ENCODE measurements at places on chromosomes 11 and 22. TPM values are rescaled to one million over a fixed set of nuclear protein-coding genes. Genes with fewer than 3 reads are reported as not detected.

GRCh38 chr11:61637277-61637676, 42.9 kb upstream of the DAGLA start:
- DNase-seq: no peak

GRCh38 chr11:111604392-111605009, 2.3 kb downstream of the SIK2 start:
- DNase-seq: no peak

DNA sequence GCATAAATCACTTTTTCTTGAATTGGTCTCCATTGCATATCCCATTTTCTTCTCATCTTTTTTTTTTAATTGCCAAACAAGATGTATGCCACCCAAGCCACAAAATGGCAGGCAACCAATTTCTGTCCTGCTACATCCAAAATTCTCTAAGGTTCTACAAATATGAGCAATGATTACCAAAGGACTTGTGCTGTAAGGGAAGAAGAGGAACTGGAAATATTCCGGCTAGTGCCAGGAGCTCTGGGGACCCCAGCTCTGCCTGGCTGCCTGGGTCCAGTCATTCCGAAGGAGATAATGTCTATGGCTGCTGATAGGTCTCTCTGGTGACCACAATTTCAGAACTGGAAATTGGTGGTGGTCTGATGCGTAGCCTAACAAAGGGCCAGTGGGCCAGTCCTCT, 17.1 kb upstream of the SNX32 start:
- no peak for DNase-seq

DNA sequence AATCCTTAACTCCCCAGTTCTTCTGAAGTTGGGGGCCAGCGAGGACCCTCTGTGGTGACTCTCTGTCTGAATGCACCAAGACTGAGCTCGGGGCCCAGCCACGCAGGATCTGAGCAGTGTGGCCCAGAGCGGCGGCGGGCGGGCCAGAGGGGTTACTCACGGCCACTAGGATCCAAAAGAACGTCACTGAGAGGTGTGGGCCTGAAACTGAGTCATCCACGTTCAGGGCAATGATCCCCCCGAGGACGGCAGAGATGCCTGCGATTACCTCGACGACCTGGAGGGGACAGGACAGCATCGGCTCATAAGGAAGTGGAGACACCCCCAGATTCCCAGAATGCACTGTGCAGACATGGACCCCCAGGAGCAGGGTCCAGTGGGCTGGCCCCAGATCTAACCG, 11.2 kb downstream of the MLC1 start:
- no peak for DNase-seq

- DNase-seq: no peak
Observed at GRCh38 chr22:32175683-32176644, 16.9 kb upstream of the C22orf42 start.

Gene C22orf15
- not detected for total RNA-seq

Gene BBOX1
- 0.29 TPM for total RNA-seq

GRCh38 chr11:19380375-19380774, 139.6 kb upstream of the E2F8 start:
- DNase-seq: peak; percentile 41

- DNase-seq: no peak
Observed at GRCh38 chr11:110894224-110894623, 182.0 kb upstream of the ARHGAP20 start.

DNA sequence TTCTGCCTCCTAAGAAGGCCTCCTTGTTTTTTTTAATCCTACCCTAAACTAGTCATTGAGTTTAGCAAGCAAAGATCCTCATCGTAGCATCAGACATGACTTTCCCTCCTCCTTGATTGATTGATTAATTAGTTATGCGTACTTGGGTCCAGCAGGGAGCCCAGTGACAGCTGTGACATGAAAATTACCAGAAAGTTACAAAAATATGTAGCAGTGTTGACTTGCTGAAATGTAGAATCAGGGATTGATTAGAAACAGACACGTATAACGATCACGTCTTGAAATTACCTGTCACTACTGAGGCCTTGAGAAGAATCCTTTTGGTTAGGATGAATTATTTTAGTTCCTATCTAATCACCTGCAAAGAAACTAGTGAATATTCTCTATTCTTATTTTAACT, 167.4 kb upstream of the MPPED2 start:
- DNase-seq: no peak

DNA sequence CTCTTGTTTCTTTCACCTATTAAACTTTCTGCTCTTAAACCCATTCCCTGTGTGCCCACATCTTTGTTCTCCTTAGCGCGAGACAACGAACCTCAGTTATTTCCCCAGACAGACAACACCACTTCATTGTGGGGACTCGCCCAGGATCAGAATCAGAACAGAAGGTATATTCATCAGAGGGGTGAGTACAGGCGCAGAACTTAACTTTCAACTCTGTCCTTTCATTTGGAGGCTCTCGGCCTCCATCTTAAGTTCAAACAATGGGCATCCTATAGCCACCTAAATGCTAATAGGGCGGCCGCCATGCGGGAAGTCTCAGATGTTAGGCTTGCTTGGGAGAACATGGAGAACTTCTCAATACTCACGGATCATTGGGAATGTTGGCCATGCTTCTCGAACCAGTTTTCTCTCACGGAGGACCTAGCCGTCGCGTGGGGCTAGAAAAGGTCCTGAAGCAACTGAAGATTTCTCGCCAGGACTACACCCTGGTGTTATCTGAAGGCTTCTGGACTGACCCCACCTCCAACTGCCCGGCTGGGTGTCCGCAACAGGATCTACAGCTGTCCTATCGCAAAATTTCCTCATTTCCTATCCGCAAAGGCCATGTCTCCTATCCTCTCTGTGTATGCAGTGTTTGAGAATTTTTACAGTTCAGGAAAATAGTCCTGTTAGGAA, 13.4 kb upstream of the HYLS1 start:
- no peak for DNase-seq

Gene POU2AF3
- total RNA-seq: 0.44 TPM

DNA sequence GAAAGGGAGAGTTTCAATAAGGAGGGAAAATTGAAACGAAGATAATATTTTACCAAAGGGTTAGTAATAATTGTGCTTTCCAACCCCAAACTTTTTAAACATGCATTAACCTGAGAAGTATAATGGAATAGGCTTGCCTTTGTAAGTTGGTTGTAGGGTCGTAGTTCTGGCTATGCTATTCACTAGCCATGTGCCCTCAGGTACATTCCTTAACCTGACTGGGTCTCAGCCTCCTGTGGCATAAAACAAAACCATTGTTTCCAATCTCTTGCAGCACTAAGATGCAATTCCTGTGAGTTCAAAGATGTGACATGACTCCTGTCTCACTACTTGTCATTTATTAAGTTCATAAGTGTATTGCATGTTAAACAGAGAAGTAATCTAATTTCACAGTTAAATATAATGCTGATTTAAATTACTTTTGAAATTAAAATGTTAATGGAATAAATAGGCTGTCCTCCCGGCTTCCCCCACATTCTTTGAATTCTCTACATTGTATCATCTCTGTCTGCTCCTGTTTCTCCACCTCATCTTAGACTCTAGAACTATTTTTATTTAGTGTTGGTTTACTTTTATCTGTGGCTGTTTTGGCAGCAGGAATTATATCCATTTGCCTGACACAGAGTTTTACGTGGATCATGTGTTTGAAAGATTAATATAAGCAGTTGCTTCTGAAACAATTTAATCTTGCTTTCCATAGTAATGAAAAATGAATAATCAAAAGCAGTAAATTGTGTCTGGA, 216.3 kb downstream of the FAT3 start:
- no peak for DNase-seq

DNA sequence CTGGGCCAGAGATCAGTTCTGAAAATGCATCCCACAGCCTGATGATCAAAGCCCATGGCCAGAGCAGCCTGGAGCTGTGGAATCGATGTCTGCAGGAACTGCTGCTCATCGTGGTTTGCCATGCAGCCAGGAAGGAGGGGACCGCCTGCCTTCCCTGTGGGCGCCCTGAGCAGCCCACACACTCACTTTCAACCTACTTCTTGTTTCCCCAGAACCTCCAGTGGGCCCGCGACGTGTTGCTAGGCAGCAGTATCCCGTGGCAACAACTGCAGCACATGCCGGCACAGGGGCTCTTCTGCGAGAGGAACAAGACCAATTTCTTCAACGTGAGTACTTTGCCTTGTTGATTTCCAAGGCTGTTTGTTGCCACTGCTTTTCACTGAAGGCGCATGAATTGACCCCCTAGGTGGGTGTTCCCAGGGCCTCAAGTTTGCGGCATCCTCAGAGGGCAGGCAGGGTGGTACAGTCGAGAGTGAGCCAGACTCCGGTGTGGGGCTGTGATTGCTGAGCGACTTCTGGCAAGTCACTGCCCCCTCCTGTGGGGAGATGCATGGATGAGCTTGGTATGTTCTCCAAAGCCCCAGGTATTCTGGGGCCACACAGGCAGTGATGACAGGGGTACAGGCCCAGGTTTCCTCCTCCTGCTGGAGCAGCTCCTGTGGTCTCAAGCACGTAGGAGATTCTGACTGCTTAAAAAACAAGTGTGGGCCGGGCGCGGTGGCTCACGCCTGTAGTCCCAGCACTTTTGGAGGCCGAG, 47.0 kb upstream of the SUSD2 start:
- DNase-seq: no peak

DNA sequence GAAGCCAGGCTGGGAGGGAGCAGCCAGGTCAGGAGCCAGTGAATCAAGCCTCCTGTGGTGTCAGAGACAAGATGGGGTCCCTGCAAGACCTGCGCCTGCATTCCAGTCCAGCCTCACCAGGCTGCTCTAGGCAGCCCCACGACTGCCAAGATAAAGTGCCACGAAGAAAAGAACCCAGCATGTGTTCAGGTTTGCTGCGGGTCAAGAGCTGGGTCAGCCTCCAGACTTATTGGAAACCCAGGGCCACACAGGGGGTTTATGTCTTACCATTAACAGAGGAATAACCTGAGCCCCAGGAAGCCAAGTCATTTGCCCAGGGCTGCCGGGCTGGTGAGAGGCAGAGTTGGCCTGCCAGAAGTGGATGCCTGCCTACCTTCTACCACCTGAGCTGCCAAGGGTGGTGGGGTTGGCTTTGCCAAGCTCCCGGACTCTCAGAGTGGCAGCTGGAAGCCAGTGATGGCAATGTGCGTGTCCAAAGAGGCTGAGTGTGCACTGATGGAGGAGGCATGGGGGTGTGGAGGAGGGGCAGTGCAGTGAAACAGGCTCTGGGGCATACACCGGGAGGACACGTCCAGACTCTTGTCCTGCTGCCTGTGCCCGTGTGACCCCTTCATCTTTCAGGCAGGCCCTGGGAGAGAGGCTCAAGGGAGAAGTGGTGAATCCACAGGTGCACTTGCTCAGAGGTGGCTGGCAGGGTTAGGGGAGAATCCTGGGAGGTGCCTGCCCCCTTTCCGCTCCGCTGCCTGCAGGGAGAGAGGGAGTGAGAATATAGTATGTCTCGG, 1.7 kb downstream of the RASD2 start:
- DNase-seq: no peak

Gene OR10A2
- total RNA-seq: not detected

Gene PCNX3
- 15.1 TPM for total RNA-seq

- no peak for DNase-seq
Observed at GRCh38 chr11:20278727-20279126, 84.8 kb upstream of the HTATIP2 start.

Gene SLC35E4
- total RNA-seq: 2.3 TPM

GRCh38 chr11:65634440-65634839, 3.5 kb upstream of the SIPA1 start:
- DNase-seq: no peak

GRCh38 chr22:29477723-29478318, 2.2 kb upstream of the NEFH start:
- DNase-seq: no peak

Gene POU2AF2
- not detected for total RNA-seq

DNA sequence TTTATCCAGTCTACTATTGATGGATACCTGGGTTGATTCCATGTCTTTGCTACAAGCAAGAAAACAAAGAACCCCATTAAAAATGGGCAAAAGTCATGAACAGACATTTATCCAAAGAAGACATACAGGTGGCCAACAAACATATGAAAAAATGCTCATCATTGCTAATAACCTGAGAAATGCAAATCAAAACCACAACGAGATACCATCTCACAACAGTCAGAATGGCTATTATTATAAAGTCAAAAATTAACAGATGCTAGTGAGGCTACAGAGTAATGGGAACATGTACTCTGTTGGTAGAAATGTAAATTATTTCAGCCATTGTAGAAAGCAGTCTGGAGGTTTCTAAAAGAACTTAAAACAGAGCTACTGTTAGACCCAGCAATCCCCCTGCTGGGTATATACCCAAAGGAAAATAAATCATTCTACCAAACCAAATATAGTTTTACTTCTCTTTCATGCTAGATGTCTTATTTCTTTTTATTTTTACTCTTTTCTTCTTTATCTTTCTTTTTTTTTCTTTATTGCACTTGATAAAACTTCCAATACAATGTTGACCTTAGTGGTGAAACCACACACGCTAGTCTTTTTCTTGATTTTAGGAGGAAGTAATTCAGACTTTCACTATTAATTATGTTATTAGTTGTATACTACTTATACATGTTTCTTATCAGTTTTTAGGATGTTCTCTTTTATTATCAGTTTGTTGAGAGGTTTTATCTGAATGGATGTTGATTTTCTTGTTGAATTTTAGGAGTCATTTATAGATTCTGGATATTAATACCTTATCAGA, 14.3 kb downstream of the TRIM22 start:
- no peak for DNase-seq

GRCh38 chr22:46767249-46767985, 5.0 kb downstream of the TBC1D22A start:
- no peak for DNase-seq

Gene INCENP
- total RNA-seq: 16.7 TPM

Gene ALX4
- 0.03 TPM for total RNA-seq

Gene LDHAL6A
- total RNA-seq: not detected

- no peak for DNase-seq
Observed at GRCh38 chr11:81365496-81365895, 1368.2 kb downstream of the FAM181B start.

Gene CHRM1
- not detected for total RNA-seq

- DNase-seq: no peak
Observed at GRCh38 chr11:80424012-80424695, 983.3 kb upstream of the TENM4 start.
